ENCODE measurements at places on chromosomes 7 and 10.

GRCh38 chr10:129754211-129755050 lies 209.6 kb downstream of the EBF3 start:
- no peak for DNase-seq

GRCh38 chr7:134212576-134213546 lies 85.7 kb downstream of the LRGUK start:
- DNase-seq, result no peak

DNA sequence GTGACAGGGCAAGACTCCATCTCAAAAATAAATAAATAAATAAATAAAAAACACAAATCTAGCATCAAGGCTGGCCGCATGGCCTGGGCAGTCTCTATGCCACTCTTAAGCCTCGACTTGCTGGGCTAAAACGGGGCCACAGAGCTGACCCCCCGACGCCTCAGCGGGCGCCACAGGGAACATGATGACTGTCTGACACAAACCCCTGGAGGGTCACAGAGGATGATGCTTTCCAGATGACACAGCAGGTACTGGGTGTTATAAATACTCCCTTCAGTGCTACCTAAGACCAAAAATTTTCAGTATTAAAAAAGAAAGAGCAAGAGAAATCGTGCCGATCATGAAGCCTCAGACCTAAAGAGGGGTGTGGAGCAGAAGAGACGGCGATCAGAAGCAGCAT lies 176.8 kb downstream of the MAD1L1 start:
- DNase-seq, result no peak

DNA sequence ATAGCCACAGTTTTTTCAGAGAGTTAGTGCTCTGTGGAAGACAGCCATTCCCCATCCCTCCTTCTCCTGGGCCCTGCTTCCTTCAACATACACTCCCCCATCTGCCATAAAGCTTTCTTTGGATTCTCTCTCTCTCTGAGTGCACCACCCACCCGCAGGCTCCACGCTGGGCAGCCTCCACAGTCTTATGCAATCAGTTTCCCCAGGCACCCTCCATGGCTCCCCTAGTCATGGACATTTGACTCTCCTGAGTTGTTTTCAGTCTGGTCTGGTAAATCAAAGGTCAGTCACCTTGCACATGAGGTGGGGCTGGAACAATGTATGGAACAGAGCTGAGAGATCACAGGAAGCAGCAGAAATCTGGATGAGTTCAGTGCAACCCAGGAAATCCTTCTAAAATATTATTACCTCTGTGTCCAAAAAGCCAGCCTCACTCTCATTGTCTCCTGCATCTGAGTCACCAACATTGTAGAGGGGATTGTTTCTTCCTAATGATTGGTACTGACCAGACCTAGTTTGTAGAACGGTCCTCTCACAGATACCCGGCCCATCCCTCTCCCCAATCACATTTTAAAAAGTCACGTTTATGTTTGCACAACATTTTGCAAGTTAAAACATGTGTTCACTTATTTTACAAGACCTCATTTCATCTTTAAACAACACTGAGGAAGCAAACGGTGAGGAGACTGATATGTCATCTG lies 70.1 kb downstream of the CYCS start:
- no peak for DNase-seq

GRCh38 chr7:82156893-82157292 lies 286.7 kb downstream of the CACNA2D1 start:
- DNase-seq, result no peak
